ENCODE measurements at places on chromosomes 5 and 9.

DNA sequence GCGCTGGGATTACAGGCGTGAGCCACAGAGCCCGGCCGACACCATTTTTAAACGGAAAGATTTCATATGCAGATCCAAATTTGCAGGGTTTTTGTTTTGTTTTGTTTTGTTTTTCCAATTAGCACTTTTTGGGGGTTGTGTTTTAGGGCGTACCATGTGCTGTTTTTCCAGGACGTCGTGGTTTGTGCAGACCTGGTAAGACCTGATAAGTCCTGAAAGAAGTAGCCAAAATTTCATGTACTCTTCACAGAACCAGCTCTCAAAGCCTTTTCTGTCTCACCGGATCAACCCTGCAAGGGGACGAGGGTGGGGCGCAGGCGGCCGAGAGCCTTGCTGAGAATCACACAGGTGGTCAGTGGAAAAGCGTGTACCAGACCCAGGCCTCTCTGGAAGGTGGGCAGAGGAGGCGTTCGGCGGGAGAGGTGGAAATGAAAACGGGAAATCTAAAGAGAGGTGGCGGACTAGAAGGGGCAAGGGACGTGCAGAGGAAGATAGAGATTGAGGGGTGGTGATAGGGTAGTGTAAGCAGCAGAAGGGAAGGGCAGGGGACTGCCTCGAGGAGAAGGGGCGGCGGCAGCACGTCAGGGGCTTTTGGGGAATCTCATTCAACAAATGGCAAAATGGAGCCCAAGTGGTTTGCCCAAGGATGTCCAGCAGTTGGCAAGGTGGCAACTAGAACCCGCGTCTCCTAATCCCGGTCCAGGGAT lies 1.1 kb upstream of the FAF2 start:
- DNase-seq = no peak

GRCh38 chr9:99447951-99448350 lies 225.9 kb downstream of the SEC61B start:
- DNase-seq = no peak

DNA sequence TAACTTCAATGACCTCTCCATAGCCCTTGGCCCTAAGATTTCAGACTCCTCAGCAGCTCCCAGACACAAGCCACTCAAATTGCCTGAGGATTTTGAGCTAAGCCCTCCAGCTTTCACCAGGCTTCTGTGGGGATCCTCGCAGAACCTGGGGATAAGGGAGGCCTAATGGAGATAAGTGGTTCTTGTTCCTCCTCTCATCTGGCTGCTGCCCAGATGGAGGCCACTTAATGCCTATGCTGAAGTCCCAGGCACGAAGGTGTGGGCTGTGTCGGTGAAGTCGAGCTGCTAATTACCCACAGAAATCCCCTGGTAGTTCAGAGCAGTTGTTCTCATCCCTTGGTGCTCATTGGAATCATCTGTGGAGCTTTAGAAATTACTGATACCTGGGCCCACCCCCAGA lies 10.3 kb upstream of the FAT2 start:
- DNase-seq = no peak

GRCh38 chr5:34530637-34531036 lies 125.5 kb upstream of the RAI14 start:
- no peak for DNase-seq

- DNase-seq = no peak
Observed at GRCh38 chr9:124008303-124008693, 3.3 kb upstream of the LHX2 start.

DNA sequence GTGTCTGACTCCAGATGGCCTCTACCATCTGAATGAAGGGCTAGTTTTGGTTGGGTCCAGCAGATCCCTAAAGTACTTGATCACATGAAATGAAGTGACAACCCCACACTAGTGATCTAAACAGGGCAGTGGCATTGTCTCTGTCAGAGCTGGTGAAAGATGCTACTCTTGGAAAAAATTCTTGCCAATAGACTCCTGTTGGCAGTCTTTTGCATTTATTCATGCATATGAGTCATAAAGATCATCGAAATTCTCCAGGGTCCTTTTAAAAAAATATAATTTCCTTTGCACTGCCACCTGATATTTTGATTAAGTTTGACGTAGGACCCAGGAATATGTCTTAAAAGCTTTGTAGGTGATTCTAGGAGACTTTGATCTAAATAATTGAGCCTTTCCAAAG lies 135.1 kb upstream of the ELL2 start:
- no peak for DNase-seq

GRCh38 chr5:139646912-139647505 lies 1.1 kb upstream of the CXXC5 start:
- no peak for DNase-seq

- no peak for DNase-seq
Observed at GRCh38 chr5:83498585-83498984, 27.0 kb downstream of the VCAN start.

DNA sequence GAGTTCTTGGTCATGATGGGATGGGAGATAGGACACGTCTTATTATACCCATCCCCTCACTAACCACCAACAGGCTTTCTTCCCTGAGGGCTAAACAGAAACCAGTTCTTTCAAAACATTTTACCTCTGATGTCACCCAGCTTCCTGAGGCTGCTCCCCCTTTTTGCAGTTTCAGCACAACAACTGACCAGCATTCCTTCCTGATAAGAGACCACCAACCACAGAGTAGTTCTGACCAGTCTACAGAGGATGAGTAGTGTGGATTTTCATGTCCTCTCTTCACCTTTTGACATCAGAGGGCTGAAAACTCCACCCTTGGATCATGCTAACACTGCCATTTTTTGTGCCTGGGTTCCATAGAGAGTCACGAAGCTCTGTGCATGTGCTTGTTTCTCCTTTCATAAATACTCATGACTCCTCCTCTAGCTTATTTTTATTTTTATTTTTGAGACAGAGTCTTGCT lies 82.6 kb downstream of the OSTF1 start:
- DNase-seq = no peak

- DNase-seq = no peak
Observed at GRCh38 chr9:91044354-91044753, 242.7 kb downstream of the SYK start.

- DNase-seq = no peak
Observed at GRCh38 chr5:146447734-146448380, 724 bp downstream of the TCERG1 start.

DNA sequence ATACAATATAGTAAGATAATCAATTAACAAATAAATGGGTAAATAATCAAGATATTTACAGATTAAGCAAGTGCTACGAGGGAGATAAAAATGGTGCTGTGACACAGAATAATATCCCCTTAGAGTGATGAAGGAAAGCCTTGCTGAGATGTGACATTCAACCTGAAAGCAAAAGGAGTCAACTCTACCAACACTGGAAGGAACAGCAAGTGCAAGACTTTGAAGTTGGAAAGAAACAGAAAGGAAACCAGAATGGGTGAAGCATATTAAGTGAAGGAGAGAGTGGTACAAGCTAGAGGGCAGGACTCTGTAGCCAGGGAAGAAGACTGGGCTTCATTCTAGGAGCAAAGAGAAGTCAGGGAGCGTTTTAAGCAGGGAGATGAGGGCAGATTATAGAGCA lies 12.2 kb upstream of the MEGF9 start:
- DNase-seq = no peak

DNA sequence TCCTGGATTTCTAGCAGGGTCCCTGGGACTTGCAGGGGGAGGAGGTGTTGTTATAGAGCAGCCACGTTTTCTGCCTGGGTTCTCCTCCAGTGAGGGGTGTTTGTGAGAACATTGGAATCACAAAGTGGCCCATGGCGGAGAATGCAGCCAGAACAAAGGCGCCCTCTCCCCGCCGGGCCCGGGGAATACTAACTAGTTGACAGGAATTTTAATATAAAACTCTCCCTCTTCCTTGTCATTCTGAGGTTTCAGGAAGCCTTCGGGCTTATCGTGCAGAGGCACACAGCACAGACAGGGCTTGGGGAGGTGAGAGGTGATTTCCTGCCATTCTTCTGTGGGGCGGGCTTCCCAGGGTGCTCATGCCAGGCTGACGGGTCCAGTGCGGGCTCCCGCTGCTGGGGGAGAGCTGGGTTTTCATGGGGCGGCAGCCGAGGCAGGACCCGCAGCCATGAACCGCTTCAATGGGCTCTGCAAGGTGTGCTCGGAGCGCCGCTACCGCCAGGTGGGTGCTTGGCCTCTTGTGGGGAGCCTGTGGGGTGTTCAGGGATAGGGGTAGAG lies 37.7 kb downstream of the RGS3 start:
- DNase-seq = no peak

Measured in mesenteric fat pad (tissue), 1 donor.